ELR (cell line): ENCODE measurements at places on chromosomes 4 and X.

- DNase-seq: peak; percentile 62
Observed at GRCh38 chrX:123976706-123977316, 15.3 kb downstream of the STAG2 start.

- no peak for DNase-seq
Observed at GRCh38 chrX:30806187-30806728, 82.8 kb downstream of the TAB3 start.

- DNase-seq: no peak
Observed at GRCh38 chrX:24577091-24577490, 70.1 kb downstream of the PCYT1B start.

GRCh38 chrX:122055460-122055859, 1008.0 kb downstream of the GLUD2 start:
- DNase-seq: no peak

- DNase-seq: peak; percentile 86
Observed at GRCh38 chr4:74133786-74134499, 24.0 kb upstream of the MTHFD2L start.

DNA sequence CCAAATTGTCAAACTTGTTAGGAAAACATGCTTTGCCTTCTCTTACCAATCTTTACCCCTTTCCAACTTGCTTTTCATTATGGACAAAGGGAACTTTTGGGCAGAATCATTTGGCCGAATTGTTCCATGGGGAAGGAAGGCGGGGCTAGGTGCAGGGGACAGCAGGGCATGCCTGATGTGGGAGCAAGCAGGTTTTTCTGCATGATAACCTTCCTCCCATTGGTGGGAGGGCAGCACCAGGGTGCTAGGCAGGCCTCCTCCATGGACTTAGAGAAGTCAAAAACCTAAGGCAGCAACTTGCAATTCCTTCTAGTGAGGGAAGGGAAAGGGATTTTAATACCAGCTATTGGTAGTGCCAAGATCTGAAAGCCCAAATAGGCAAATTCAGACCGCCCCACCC, 260.5 kb downstream of the MAPK10 start:
- DNase-seq: no peak

GRCh38 chr4:47974566-47974965, 41.9 kb downstream of the CNGA1 start:
- no peak for DNase-seq

- DNase-seq: no peak
Observed at GRCh38 chr4:159134429-159134828, 31.6 kb downstream of the RAPGEF2 start.

DNA sequence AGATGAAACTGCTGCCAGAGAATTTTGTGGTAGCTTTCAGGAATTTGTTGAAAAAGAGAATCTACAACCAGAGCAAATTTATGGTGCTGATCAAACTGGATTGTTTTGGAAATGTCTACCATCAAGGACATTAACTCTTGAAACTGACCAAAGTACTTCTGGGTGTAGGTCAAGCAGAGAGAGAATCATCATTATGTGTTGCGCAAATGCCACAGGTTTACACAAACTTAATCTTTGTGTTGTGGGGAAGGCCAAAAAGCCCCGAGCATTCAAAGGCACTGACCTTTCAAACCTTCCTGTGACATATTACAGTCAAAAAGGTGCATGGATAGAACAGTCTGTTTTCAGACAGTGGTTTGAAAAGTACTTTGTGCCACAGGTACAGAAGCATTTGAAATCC, 2.1 kb downstream of the TIGD2 start:
- DNase-seq: no peak

- no peak for DNase-seq
Observed at GRCh38 chr4:122531514-122531913, 75.0 kb upstream of the IL2 start.

DNA sequence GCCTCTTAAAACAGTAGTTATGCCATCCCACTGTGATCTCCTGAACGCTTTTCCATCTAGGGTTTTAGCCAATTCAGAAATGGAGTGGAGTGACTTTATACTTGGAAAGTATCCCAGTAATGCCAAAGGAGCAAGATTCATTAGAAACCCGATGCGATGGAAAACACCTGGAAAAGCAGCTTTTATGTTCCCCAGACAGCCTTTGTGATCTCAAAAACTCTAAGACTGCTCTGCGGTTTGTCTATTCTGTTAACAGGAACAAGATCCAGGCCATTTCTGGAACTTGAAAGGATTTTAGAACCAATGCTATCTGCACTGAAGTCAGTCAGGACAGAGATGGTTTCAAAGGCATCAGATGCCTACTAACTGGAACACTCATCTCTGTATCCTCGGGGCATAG, 145.1 kb downstream of the APBB2 start:
- no peak for DNase-seq

DNA sequence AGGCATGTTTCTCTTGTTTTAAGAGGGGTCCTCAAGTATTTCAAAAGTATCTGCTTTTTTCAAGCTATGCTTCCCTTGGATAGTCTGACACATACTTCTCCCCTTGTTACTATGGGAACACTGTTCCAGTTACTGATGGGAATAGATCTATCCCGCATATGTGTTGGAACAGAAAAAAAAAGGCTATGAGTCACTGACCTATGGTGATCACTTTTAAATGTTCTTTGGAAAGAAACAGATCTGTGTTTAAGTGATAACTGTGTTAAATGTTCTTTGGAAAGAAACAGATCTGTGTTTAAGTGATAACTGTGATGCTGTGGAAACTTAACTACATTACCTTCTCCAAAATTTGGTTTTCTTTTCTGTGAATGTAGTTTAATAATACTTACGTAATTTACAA, 303.2 kb downstream of the TEX13C start:
- no peak for DNase-seq

DNA sequence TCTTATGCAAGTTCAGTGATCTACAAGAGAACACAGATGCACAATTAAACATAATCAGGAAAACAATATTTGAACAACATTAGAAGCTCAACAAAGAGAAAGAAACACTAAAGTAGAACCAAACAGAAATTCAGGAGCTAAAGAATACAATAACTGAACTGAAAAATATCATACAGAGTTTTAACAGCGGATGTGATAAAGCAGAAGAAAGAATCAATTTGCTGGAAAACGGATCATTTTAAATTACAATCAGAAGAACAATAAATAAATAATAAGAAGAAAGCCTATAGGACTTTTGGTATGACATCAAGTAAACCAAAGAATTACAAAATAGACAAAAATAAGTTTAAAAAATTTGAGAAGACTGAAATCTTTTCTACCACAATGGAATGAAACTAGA, 36.3 kb upstream of the CXCL6 start:
- no peak for DNase-seq

DNA sequence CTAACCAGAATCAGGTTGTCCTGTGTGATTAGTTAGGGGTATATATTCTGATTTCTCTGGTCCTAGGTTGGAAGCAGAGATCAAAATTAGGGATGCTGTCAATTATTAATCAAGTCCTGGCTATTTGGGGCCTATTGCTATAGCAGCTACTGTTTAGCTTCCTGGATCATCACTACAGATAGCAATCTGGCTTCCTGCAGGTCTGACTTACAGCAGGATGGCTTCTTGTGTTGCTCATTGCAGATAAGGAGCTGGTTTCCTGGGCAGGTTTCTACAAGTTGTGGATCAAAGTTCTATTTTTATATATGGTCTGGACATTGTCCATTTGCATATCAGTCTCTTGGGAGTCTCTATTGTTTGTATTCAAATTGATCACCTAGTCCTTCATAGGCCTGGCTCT, 57.7 kb upstream of the C4orf54 start:
- DNase-seq: no peak

DNA sequence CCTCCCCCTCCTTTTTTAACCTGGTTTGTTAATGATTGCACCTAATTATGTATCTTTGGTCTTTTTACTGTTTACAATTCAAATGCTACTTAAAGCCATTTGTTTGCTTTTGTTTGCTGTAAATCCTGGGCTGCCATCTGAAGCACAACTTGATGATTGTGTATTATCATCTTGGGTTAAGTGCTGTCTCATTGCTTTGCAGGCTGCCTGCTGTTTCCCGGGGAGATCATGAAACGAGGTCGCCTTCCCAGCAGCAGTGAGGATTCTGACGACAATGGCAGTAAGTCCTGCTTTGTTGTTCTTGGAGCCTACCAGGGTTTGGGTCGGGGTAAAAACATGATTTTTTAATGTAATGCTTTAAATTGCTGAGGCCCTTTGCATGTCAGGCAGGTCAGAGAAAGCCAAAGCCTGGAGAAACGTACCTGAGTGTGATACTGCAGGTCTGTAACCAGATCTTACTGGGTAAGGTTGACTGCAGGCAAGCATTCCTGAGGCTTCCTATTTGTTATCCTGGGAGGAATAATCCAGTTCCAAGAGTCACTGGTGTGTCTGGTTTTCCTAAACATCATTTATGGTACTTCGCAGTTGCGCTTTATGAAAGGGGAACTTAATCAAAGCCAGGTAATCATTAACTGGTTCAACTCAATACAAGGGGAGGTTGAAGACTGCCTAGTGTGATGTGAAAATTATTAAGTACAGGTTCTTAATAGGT, 22.2 kb downstream of the JADE1 start:
- no peak for DNase-seq

DNA sequence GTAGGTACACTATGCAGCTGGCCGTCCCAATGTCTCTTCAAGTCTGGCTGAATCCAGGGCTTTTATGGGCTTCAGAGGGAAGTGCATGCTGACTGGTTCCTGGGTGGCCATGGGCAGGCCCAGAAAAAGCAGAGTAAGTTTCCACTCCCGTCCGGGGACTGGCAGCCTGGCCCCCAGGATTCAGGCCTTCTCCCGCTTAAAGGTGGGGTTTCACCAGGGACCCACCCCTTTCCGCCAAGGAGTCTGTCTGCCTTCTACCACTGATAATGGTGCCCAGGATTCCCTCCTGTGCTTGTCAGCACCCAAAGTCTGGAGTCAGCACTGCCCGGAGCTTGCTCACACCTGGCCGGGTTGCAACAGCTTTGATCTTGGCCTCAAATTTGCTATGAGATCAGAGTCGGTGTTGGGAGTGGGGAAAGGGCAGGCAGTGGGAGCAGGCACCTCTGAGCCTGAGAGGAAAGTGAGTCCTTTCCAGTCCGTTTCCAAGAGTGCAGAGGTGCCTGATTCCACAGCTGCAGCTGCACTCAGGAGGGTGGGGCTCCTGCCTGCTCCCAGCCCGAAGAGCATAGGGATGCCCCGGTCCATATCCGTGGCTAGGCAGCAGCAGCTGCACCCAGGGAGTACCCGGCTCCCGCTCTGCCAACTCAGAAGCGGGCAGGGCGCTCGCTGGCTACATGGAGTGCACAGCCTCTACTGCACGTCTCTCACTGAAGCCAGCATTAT, 1344.3 kb upstream of the ADGRL3 start:
- DNase-seq: no peak

DNA sequence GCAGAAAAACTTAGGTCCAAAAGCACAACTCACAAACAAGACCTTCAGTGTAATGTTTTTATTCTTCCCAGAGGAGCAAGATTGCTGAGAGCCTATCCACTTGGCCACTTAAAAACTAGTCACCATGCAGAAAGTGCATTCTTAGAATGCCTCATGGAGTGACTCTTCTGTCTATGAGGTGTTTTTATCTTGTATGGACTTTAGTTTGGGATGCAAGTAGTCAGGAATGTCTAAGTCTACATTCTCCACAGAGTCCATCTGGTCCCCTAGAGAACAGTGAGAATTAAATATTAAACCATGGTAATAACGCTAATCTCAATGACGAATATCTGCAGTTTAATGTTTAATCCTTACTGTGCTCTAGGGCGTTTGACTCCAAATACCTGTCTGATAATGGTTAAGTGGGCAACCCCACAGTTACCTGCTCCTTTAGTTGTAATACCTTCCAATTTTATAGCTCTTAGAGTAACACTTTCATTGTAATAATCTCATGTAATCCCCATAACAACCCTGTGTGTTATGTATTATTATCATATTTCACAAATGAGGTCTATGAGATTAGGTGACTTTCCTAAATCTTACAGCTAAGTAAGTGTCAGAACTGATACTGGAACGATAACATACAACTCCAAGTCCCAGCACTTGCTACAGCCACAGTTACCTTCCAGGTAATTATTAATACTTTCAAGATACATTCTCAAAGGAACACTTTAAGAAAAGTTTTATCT, 235.6 kb upstream of the JADE1 start:
- DNase-seq: peak; percentile 87

DNA sequence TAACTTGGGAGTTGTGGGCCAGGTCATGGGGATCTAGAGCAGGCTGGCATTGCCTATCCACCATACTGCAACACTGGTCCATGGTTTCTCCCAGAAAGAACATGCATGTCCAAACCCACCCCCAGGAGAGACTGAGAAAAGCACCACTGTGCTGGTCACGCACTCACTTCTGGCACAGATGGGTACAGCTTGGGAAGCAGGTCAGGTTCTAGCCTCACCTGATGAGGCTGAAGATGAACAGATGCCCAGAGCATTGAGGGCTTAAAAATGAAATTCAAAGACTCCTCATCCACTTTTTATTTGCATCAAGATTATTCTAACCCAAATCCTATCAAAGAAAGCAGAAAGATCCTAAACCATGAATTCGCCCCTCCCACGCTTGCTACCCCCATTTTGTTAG, 125.9 kb upstream of the RAI2 start:
- no peak for DNase-seq

DNA sequence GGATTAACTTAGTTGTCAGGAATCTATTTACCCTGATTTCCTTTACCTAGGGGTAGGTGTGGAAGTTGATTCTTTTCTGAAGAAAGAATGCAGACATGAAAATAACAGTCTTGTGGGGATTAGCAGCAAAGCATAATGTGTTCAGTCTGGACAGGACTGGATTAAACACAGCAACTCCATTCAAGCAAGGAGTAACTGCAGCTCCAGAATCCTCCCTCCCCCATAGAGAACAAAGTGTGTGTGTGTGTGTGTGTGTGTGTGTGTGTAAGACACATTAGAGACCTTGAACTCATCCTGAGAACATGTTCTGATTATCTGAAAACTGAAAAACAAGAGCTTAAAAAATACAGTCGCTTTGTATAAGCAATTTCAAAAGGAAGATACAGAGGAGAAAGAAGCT, 9.3 kb downstream of the C4orf54 start:
- no peak for DNase-seq
